Tibial nerve (tissue), 4 donors: ENCODE measurements at places on chromosomes 3 and 15. TPM values are rescaled to one million over a fixed set of nuclear protein-coding genes. Genes with fewer than 3 reads are reported as not detected.

Gene TNNC1
- total RNA-seq = 235 TPM

Gene ITIH1
- not detected for total RNA-seq

Gene BMF
- total RNA-seq = 3.6 TPM

- peak; percentile 61 for DNase-seq
These were observed 169.2 kb upstream of the TGFBR2 start for GRCh38 chr3:30437171-30437601.

DNA sequence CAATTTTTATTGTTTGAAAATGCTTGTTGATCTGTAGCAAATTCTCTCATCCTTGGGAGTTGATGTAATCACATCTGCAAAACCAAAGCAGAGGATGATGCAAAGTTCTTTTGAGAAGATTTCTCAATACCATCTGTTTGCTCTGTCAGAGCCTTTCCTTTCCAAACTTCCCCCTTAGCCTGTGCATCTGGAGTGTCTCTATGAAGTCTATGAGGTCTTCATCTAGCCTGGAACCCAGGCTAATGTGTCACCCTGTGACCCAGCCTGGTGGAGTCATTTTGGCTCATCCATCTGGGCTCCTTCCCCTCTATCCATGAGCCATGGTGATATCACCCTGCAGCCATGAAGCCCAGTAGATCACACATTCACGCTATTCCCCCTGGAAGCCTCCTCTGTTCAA, 123.2 kb upstream of the SLC7A14 start:
- DNase-seq = no peak

DNA sequence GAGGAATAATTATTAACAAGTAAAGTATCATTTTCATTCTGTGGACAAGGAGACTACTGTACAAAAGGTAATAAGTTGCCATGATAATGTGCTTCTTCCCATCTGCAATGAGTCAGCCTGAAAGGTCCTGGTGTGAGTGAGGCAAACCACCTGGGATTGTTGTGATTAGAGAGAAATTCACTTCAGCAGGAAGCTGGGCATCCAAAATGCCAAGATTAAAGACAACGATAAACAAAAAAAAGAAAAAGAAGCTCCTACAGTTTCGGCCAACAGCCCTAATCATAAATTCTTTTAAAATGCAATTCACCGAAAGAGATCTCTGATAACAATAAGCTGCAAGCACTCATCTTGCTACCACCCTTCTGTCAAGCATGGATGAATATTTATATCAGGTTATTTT, 507.8 kb downstream of the TUSC7 start:
- no peak for DNase-seq

- DNase-seq = no peak
These were observed 351.7 kb downstream of the IGSF11 start for GRCh38 chr3:118682921-118683320.
